ENCODE measurements at places on chromosomes 6 and 20. TPM values are rescaled to one million over a fixed set of nuclear protein-coding genes. Genes with fewer than 3 reads are reported as not detected.

The NUP153 gene
- 11.8 TPM for total RNA-seq

The HLA-DQB2 gene
- 0.53 TPM for total RNA-seq

The IRF4 gene
- 1.3 TPM for total RNA-seq

- H3K36me3 ChIP-seq: no peaks in the 10 kb centered on the region
- H3K4me1 ChIP-seq: no peaks in the 10 kb centered on the region
- H3K4me3 ChIP-seq: no peak overlapping the region
- H3K27me3 ChIP-seq: no peaks in the 10 kb centered on the region
- DNase-seq: no peak
Measured at GRCh38 chr6:146886587-146887446, 288.0 kb downstream of the ADGB start.

GRCh38 chr20:13302647-13303450 lies 81.8 kb downstream of the ISM1 start:
- H3K4me3 ChIP-seq: no peak overlapping the region
- H3K27ac ChIP-seq: no peak overlapping the region
- H3K4me1 ChIP-seq: no peaks in the 10 kb centered on the region
- no peak for DNase-seq
- H3K27me3 ChIP-seq: no peaks in the 10 kb centered on the region

- H3K4me1 ChIP-seq: no peaks in the 10 kb centered on the region
- H3K27ac ChIP-seq: no peak overlapping the region
- H3K27me3 ChIP-seq: no peaks in the 10 kb centered on the region
- DNase-seq: no peak
- H3K36me3 ChIP-seq: no peaks in the 10 kb centered on the region
Measured at GRCh38 chr20:64110411-64111068, 3.2 kb upstream of the NPBWR2 start.
